ENCODE measurements at places on chromosomes 16 and 17.
A peak's percentile ranks its signal among the peaks of the same experiment; 100 is the strongest.

- H3K36me3 ChIP-seq, result no peaks in the 10 kb centered on the region
- DNase-seq, result no peak
- no peak overlapping the region for H3K4me3 ChIP-seq
- peaks cover 30% of the 10 kb centered on the region for H3K4me1 ChIP-seq
- peak overlapping the region; percentile 8 for H3K27ac ChIP-seq
- H3K27me3 ChIP-seq, result no peaks in the 10 kb centered on the region
Observed at GRCh38 chr16:25092441-25092840, 19.1 kb upstream of the LCMT1 start.

GRCh38 chr17:62892061-62892675, 73.9 kb upstream of the TANC2 start:
- H3K4me1 ChIP-seq, result peaks cover 13% of the 10 kb centered on the region
- no peak overlapping the region for H3K27ac ChIP-seq
- no peaks in the 10 kb centered on the region for H3K36me3 ChIP-seq
- peaks cover 13% of the 10 kb centered on the region for H3K27me3 ChIP-seq

DNA sequence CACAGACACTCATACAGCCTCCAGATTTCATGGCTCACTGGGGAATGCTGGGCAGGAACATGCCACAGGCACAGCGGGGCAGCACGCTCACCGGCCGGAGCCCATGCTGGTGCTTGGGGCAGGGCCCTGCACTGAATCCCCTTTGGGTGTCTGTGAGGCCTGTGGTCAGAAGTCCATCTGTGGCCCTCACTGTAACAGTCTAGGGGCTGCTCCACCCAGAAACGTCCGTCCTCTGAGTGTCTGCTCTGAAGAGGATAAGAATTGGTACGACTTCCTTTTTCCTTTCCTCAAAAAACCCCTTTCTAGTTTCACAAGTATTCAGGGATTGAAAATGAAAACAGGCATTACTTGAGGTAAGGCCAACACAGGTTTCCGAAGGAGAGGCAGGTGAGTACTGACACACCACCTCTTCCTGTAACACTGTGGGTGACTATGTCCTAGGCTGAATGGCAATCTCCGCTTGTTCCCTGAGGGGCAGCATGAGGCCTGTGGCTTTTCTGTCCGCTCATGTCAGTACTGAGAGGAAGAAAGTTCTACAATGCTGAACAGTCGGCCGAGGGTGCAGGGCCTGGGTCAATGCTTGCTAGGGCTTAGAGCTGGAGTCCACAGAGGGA, 42.5 kb downstream of the TMEM11 start:
- H3K4me3 ChIP-seq, result no peak overlapping the region
- no peaks in the 10 kb centered on the region for H3K27me3 ChIP-seq
- H3K27ac ChIP-seq, result peak overlapping the region; percentile 84
- DNase-seq, result no peak
- H3K4me1 ChIP-seq, result peaks cover 26% of the 10 kb centered on the region

DNA sequence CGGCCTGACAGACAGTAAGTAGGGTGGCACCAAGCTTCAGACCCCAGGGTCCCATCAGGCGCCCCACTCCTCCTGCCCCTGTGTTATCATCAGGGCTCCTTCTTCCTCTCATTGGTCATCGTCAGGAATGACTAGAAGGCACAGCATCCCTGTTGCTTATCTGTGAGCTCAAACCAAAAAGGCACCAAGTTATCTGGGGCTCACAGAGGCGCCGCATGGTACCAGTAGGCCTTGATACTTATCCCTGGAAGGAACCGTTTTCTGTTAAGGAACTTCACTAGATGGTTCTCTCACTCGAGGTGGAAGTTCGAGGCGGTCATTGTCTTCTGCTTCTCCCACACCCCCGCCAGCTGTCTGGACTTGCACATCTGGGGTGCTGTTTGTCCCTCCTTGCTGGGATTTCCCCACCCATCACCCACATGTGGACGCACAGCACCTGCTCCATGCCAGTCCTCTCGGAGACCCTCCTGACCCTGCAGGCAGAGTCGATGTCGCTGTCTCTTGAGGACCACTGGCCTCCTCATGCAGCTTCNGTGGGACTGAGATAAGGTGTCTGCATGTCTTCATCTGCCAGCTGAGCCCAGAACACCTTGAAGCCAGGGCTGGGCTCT, 52.1 kb downstream of the METRNL start:
- DNase-seq, result no peak
- H3K4me1 ChIP-seq, result no peaks in the 10 kb centered on the region
- no peaks in the 10 kb centered on the region for H3K36me3 ChIP-seq
- H3K27me3 ChIP-seq, result peaks cover 3% of the 10 kb centered on the region
- no peak overlapping the region for H3K4me3 ChIP-seq

DNA sequence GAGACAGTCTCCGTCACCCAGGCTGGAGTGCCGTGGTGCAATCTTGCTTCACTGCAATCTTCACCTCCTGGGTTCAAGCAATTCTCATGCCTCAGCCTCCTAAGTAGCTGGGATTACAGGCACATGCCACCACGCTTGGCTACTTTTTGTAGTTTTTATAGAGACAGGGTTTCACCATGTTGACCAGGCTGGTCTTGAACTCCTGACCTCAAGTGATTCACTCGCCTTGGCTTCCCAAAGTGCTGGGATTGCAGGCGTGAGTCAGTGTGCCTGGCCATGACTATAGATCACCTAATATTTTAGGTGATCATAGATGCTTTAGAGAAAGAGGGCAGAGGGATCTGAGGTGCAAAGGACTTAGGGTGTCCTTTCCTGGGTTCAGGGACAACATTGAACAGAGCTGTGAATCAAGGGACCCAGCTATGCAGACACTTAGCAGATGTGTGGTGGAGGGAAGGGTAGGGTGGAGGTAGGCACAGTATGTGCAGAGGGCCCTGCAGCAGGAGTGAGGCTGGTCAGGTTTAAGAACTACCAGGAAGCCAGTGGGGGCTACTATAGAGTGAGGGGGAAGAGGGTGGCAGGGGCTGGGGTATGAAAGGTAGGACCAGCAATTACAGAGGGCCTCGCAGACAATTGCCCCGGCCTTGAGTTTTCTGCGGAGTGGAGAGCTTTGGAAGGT, 116.5 kb downstream of the CMIP start:
- no peak for DNase-seq
- peaks cover 3% of the 10 kb centered on the region for H3K36me3 ChIP-seq
- H3K27me3 ChIP-seq, result no peaks in the 10 kb centered on the region
- peaks cover 19% of the 10 kb centered on the region for H3K4me1 ChIP-seq
- no peak overlapping the region for H3K27ac ChIP-seq

GRCh38 chr17:62572488-62572887, 55.0 kb upstream of the MRC2 start:
- H3K4me3 ChIP-seq, result no peak overlapping the region
- H3K4me1 ChIP-seq, result peaks cover 16% of the 10 kb centered on the region
- DNase-seq, result no peak
- H3K27ac ChIP-seq, result peak overlapping the region; percentile 73
- no peaks in the 10 kb centered on the region for H3K27me3 ChIP-seq
- H3K36me3 ChIP-seq, result peaks cover 88% of the 10 kb centered on the region

DNA sequence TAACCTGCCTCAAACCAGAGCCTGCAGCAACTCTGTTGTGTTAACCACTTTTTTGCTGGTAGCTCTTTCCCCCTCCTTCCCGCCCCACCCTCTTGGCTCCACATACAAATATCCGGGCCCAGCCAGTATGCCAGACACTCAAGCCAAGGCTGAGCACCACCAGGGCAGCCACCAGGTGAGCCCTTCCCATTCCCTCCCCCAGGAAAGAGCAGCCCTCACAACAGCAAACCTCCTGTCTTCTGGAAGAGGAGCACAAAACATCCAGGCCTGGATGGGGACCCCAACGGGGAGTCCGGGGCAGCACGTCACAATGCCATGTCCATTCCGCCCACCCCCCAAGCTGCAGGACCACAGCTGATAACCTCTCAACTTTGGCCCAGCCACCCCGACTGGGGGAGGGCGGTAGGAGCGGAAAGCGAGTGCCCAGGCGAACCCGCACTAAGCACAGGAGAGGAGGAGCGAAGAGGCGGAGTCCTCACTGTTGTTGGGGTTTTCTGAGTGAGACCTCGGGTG, 757 bp downstream of the ORMDL3 start:
- no peaks in the 10 kb centered on the region for H3K27me3 ChIP-seq
- peaks cover 56% of the 10 kb centered on the region for H3K36me3 ChIP-seq
- H3K4me3 ChIP-seq, result peak overlapping the region; percentile 86
- peak; percentile 71 for DNase-seq

GRCh38 chr16:48611329-48612137, 1.6 kb upstream of the N4BP1 start:
- H3K27me3 ChIP-seq, result no peaks in the 10 kb centered on the region
- peak overlapping the region; percentile 87 for H3K4me3 ChIP-seq
- DNase-seq, result peak; percentile 72
- peaks cover 44% of the 10 kb centered on the region for H3K4me1 ChIP-seq
- H3K36me3 ChIP-seq, result peaks cover 5% of the 10 kb centered on the region

GRCh38 chr17:73831699-73832098, 187.5 kb upstream of the SDK2 start:
- no peaks in the 10 kb centered on the region for H3K36me3 ChIP-seq
- H3K4me1 ChIP-seq, result peaks cover 77% of the 10 kb centered on the region
- H3K27me3 ChIP-seq, result no peaks in the 10 kb centered on the region
- H3K4me3 ChIP-seq, result no peak overlapping the region
- DNase-seq, result no peak

GRCh38 chr17:32992321-32993033, 830 bp downstream of the SPACA3 start:
- no peaks in the 10 kb centered on the region for H3K36me3 ChIP-seq
- H3K4me1 ChIP-seq, result no peaks in the 10 kb centered on the region
- peaks cover 24% of the 10 kb centered on the region for H3K27me3 ChIP-seq
- no peak overlapping the region for H3K27ac ChIP-seq
- no peak overlapping the region for H3K4me3 ChIP-seq

DNA sequence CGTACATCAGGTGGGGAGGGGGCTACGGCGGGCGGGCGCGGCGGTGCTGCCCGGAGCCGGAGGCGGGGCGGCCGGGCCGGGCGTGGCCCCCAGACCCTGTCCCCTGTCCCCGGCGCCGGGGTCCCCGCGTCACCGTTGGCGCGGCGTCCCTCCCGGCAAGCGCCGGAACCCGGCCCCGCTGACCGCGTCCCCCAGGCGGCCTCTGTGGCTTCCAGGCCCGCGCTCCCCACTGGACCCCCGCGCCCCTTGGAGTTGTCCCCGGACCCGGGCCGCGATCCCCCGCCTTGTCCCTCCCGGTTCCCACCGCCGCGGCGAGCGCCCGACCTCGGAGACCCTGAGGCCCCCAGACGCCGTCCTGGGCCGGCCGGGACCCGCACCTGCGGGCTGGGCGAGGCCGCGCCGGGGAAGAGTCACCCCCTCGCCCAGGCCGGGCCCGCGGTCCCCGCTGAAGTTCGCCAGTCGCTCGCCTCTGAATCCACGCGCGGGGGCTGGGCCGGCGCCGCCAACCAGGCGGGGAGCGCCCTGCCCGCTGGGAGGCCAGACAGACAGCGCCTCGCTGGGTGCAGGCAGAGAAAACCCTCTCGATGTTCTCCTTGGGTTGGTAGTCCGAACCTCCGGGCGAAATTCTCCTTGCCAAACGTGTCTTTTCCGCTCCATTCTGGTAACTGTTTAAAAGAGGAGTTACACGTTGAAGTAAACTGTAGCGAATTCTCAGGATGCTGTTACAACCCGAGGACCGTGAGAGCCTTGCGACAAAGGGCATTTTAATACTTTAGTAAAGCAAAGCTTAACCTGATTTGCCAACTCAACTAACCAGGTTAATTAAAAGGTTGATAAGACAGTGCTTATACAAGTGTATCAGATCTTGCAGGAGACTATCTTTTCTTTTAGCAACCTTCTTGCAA, 761 bp downstream of the GAN start:
- H3K27me3 ChIP-seq, result no peaks in the 10 kb centered on the region
- H3K4me1 ChIP-seq, result peaks cover 70% of the 10 kb centered on the region
- H3K4me3 ChIP-seq, result peak overlapping the region; percentile 87

GRCh38 chr17:48060249-48060648, 12.1 kb downstream of the NFE2L1 start:
- no peaks in the 10 kb centered on the region for H3K27me3 ChIP-seq
- peaks cover 95% of the 10 kb centered on the region for H3K36me3 ChIP-seq
- H3K4me3 ChIP-seq, result no peak overlapping the region
- peak; percentile 15 for DNase-seq
- H3K27ac ChIP-seq, result peak overlapping the region; percentile 58
- H3K4me1 ChIP-seq, result peaks cover 20% of the 10 kb centered on the region

Data from activated T-cell treated with anti-CD3 and anti-CD28 coated beads, Interleukin-2, amount 50 U/mL, for 24 hours (primary cell).